Stimulated activated CD8-positive, alpha-beta memory T cell treated with anti-CD3 and anti-CD28 coated beads, Interleukin-12 subunit alpha, Interleukin-12 subunit beta, amount 100 ng/mL, for 4 hours (primary cell): ENCODE measurements at places on chromosomes 13 and 19.

DNA sequence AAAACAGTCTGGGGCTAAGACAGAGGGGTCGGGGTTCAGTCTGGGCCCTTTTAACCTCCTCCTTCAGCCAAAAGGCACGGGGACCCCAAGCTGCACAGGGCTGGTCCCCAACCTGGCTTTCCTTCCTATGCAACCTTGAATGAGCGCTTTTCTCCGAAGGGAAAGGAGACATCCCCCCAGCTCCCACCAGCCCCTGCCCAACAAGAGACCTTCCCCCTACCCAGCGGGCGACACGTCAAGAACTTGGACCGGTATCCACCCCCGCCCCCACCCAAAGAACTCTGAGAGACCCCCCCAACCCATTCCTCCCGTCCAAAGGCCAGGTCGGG is 35.0 kb upstream of the NANOS3 start:
- DNase-seq: no peak

GRCh38 chr19:18991468-18991867 is 41.8 kb downstream of the SUGP2 start:
- DNase-seq: no peak

DNA sequence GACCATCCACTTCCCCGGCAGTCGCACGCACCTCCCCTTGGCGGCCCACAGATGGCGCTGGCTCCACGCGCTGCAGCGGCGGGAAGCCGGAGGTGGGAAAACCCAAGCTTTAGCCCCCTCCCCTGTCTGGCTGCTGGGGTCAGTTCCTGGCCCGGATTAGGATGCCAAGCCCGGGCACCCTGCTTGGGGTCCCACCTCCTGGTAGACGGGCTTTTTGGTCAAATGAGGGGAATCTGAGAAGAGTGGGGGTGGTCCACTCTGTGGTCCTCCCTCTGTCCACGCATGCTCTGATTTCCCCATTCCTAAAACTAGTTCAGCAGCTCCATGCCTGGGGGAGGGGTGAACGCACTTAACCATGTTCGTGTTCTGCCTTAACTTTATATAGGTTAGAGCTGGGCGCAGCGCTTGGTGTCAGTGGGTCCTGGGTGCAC is 8.1 kb upstream of the ADGRE2 start:
- DNase-seq: no peak

- peak; percentile 78 for DNase-seq
These were observed at the start of gene CLASRP for GRCh38 chr19:45038931-45039893. Gene CLASRP, plus strand, starts transcription at chr19:45039045. Its CDS starts 1,168 bp downstream, at chr19:45040213.

- DNase-seq: no peak
These were observed 839 bp upstream of the CKAP2 start for GRCh38 chr13:52454459-52454819.

GRCh38 chr19:16957151-16957701 is 68.4 kb downstream of the F2RL3 start:
- no peak for DNase-seq

DNA sequence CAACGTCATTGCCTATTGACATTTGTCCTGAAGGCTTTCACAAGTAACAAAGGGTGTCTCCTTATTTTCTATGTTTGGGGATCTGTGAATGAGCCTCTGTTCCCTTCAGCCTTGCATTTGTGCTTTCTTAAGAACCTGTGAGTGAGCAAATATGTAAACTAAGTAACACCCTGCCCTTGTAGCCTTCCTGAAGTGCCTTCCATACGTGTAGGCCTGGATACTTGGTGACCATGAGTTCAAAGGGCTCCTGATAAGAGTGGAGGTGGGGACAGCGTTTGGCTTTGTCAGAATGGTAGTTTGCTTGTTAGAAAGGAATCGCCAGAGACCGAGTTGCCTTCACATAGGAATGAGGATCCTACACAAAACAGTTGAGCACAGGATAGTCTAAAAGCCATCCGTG is 14.5 kb upstream of the CCDC97 start:
- no peak for DNase-seq

- DNase-seq: no peak
These were observed 78.3 kb upstream of the HTR2A start for GRCh38 chr13:46975173-46975572.

- no peak for DNase-seq
These were observed 39.7 kb downstream of the SOX1 start for GRCh38 chr13:112106478-112107141.
